ENCODE measurements at places on chromosomes 11 and 22.

DNA sequence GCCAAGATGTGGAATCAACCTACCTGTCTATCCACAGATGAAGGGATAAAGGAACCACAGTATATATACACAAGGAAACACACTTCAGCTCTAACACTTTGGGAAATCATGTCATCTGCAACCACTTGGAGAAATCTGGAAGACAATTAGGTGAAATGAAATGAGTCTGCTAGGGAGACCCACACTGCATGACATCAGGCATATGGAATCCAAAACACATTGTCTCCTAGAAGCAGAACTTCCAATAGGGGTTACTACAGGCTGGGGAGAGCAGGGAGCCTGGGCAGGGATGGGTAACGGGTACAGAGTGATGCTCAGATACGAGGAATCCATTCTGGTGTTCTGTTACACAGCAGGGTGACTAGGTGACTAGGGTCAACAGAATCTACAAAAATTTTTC is 18.3 kb downstream of the RGL4 start:
- no peak for DNase-seq

GRCh38 chr11:19027829-19028595 is 32.5 kb downstream of the MRGPRX2 start:
- no peak for DNase-seq

DNA sequence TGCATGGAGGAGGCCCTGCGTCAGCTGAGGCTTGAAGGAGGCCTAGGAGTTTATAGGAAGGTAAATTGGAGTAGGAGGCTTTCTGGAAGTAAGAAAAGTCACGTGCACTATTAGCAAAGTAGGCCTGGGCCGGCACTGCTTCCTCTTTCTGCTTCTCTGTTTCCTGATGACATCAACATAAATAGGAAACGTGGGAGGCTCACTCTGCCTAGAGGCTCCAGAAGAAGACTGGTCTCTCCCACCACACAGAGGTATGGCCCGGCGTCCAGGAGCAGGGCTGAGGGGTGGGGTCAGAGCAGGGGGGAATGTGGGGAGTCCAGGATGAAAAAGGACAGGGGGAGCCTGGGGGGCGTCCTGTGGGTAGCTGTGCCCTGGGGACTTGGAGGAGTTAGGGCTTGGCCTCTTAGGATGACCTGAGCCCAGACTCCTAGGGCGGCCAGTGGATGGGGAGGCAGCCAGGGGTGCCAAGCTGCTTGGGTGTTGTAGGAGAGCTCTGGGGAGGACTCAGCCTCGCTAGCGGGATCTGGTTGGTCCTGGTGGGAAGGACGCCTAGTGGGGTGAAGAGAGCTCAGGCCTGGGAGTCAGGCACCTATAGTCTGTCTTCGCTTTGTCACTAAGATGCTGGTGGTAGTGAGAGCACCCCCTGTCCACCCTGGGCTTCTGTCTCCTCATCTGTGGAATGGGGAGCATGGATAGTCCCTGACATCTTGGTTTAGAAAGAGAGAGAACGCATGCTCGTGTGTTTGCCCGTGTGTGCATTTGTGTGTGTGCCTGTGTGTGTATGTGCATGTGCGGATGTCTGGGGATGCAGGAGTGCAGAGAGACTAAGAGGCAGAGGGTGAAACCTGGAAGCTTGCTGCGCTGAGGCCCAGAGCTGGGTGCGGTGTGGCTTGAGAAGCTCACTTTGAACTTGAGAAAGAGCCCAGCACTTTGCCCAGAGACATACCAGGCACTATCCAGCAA is at the start of gene CSF2RB:
CSF2RB (plus strand) TSS at position 202 of the 963 bp plus-strand sequence. CDS start 8,580 bp downstream, outside the sequence.
- no peak for DNase-seq

DNA sequence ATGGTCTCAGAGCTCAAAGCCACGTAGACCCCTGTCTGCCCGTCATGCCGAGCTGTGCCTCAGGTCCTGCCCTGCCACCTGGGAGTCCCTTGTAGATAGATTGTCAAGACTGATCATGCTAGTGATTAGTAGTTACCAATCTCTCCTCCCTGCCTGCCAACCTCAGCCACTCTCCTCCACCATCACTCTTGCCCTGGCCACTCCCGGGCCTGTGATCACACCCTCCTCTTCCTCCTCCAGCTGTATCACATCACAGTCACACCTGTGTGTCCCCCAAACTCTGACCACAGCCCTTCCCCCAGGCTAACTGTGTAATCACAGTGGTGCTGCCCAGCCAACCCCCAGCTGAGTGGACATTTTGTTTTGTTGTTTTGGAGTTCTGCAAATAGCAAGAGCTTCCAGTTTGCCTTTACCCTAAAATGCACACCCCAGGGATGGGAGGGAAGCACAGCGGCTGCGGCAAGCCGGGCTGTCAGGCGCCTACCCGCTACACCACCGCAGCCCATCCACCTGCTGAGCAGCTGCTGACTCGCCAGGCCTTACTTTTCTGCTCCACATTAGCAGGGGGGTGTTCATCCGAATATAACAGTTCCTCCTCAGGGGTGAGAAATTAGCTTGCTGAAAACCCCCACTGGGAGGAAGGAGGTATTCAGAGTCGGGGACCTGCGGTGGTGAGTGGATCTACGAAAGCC is 45.8 kb downstream of the LRFN4 start:
- no peak for DNase-seq

DNA sequence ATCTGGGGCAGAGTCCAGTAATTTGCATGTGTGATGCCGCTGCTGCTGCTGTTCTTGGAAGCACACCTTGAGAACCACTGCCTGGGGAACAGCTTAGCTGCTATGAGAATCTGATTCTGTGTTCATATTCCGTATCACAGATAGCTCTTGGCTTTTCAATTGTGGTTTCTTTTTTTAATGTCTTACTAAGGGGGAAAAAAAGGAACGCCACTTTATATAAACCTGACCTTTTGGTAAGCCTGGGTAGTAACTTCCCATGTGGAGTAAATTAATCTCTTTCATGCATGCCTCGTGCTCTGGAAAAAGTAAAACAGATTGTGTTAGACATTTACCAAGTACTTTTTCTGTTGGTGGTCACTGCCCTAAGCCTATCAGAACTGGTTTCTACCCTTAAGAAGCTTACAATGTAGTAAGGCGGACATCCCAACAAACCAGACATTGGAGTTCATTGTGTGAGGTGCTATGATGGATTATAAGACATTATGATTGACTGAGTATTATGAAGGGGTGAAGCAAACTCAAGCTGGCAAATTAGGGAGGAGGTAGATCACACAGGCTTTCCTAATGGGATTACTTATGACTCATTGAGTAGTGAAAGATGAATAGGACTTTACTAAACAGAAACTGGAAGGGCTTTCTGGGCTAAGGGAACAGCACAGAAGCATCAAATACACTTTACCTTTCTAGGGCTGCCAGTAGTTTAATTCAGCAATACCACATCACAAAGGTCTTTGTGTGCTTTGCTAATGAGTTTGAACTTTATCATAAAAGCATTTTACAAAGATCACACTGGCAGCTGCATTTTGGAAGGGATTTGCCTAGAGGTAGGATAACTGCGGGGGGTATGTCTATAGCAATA is 64.7 kb downstream of the MAML2 start:
- DNase-seq: no peak

GRCh38 chr11:15539645-15540044 is 424.9 kb downstream of the INSC start:
- no peak for DNase-seq

- no peak for DNase-seq
Observed at GRCh38 chr11:114563077-114563476, 3.4 kb upstream of the NXPE1 start.

GRCh38 chr22:48044487-48045060 is 1282.1 kb downstream of the TBC1D22A start:
- no peak for DNase-seq

- DNase-seq: no peak
Observed at GRCh38 chr11:26326793-26327400, 5.0 kb upstream of the ANO3 start.

- DNase-seq: peak; percentile 26
Observed at GRCh38 chr11:46055371-46055770, 65.9 kb downstream of the PHF21A start.

GRCh38 chr11:117195258-117195657 is 3.9 kb upstream of the TAGLN start:
- DNase-seq: no peak

DNA sequence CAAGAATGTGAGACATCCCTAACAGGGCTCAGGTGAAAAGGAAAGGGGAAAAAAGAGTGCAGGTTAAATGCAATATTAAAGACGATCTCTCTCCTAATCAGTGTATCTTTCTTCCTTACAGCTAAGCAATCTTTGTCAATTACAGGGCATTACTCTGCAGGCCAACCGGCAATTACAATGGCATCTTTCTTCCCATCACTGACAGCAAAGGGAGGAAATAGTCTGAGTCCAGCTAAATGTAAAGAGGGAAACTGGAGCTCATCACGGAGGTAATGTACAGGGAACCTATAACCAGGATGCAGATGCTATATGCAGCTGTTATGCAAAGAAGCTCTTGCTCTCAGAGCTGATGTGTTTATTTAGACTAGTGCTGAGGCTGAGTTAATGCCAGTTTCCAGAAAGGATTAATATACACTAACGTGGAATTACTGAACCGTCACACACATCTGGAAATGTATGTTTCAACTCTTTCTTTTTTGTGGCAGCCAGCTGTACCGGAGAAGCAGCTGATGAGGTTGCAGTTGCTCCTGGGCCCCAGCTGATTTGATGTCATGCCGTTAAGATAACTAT is 121.6 kb downstream of the KIRREL3 start:
- no peak for DNase-seq

DNA sequence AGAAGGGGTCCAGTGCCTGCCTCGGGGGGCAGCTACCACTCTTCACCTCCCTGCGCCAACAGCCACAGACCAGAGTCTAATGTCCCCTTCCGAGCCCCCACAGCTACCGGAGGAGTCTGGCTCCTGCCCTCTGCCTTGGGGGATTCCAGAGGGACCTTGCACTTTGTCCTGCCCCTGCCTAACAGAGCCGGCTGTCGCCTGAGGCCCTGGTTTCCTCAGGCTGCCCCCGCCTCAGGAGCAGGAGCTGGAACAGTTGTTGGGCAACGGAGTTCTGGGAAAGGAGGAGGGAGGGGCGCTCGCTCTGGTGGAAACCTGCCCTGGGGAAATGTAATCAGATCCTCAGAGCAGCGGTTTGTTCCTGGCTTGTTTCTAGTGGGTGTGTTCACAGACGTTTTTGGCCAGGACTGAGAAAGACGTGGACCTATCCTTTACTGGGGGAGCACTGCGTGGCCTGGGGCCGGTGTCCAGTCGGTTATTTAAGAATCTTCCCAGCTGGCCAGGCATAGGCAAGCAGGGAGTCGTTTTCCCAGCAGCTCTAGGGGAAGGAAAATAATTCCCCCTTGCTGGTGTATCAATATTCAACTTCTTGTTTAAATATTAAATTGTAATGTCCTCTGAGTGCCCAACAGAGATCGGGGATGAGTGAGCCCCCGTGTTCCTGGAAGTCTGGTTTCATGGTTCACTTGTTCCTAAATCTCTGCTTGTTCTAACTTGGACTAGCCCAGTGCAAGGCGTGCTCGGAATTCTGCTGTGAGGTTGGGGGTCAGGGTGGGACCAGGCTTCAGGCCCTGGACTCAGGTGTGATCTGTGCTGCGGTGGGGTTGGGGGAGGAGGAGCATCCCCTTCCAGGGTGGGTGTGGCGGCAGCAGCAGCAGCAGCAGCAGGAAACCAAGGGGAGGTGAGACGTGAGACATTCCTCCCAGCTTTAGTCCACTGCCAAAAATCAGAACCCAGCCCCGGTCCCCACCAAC is 32.1 kb downstream of the A4GALT start:
- peak; percentile 87 for DNase-seq

DNA sequence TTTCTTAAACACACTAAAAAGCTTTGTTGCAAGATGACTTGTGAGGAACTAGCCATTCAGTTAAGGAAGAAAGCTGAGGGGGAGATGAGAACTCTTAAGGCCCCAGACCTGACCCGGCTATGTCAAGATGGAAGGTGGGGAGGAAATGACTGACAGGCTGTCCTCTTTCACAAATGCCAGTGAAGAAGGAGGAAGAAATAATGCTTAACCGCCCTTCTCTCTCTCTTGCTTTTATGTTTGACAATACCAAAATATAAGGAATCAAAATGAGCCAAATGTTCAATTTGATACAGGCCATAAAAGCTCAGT is 87.4 kb downstream of the AMBRA1 start:
- no peak for DNase-seq

GRCh38 chr11:44136176-44136945 is 40.9 kb downstream of the EXT2 start:
- no peak for DNase-seq

GRCh38 chr11:71332447-71332846 is 80.1 kb upstream of the SHANK2 start:
- no peak for DNase-seq

DNA sequence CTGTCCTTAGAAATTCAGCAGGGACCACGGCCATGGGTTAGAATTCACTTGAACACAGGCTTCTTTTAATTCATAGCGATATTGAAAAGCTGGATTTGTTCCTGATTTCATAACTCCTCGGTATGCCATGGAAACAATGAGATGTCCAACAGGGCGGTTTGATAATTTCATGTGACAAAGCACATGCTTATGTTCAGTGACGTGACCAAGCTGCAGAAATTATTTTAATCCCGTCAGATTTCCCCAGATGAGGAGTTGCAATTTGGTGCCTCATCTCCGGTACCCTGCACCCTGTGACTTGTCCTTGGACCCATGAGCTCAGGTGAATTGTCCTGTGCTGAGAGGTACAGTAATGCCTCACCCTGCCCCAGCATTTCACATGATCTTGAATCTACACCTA is 81.7 kb downstream of the C11orf91 start:
- no peak for DNase-seq

DNA sequence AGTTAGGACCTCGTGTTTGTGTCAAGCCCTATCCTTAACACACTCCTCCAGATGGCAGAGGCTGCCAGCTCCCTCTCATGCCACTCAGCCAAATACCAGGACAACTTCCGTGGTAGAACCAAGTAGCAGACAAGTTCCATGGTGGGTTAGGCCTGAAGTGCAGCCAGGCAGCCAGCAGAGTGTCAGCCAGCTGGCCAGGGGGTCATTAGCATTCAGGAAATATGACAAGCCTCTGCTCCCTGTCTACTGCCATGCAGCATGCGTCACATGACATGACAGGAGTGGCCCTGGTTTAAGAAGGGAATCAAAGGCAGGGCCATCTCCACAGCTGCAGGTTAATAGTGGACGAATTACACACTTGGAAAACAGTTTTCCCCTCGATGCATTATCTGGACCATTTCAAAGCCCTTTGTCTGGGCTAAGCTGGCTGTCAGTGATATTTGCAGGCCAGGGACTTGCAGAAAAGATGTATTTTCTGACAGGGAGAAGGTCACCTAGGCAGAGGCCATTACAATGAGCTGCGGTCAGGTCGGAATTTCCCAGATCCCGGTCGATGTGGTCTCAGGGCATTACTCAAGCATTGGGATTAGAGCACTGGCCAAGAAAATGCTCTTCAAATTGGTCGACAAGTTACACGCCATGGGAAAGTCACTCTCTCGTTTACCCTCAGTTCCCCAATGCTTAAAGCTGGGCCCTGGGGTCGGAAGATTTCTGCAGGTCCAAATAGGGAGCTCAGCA is 461.7 kb upstream of the CADM1 start:
- no peak for DNase-seq

- DNase-seq: no peak
Observed at GRCh38 chr11:12707500-12707880, 33.3 kb downstream of the TEAD1 start.

GRCh38 chr11:100978939-100979338 is 150.7 kb downstream of the PGR start:
- no peak for DNase-seq

GRCh38 chr11:65871811-65872548 is 620 bp downstream of the EFEMP2 start:
- peak; percentile 58 for DNase-seq

GRCh38 chr11:88327061-88327460 is 10.5 kb downstream of the CTSC start:
- DNase-seq: no peak
